ENCODE measurements at places on chromosomes 5 and 9.

GRCh38 chr5:150624334-150625163 lies 15.9 kb upstream of the SYNPO start:
- no peak for DNase-seq

DNA sequence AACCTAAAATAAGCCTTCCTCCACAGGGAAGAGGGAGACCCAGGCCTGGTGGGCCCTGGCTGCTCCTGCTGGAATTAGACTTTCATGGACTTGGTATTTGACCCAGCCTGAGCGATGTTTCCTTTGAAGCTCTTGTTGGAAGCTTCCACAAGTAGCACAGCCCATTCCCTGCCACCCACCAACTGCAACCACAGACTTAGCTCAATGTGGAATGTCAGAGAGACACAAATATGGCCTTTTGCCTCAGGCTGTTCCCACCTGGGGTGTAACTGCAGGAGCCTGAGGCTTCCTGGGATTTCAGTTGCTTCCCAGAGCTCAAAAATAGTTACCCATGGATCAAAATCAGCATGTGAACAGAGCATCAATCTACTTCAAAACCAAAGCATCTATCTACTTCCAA lies 70.3 kb upstream of the LHFPL2 start:
- DNase-seq, result no peak

DNA sequence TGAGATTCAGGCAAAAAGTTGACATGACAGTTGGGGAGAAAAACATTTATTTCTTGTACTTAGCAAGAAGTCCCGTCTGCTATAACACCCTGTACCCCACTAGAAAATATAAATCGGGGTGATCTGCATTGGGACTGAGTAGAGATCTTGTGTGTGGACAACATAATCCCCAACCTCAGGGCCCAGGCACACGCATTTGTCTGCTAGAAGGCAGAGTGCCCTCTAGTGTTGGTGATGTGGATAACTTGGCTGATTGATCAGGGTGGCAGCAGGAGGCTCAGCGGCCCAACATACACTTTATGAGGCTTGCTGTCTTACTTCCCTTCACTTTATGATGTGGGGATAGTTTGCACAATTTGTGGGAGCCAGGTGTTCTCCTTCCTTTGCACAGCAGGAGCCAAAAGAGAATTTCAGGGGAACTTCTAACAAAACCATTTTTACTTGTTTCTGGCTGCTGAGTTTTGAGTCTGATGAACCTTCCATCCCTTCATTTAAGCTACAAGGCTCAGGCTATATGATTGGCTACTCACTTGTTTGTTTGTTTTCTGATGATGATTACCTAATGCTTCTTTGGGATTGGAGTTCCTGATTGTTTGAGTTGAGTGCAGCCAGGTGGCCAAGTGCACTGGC lies 263.2 kb downstream of the DMAC1 start:
- no peak for DNase-seq

DNA sequence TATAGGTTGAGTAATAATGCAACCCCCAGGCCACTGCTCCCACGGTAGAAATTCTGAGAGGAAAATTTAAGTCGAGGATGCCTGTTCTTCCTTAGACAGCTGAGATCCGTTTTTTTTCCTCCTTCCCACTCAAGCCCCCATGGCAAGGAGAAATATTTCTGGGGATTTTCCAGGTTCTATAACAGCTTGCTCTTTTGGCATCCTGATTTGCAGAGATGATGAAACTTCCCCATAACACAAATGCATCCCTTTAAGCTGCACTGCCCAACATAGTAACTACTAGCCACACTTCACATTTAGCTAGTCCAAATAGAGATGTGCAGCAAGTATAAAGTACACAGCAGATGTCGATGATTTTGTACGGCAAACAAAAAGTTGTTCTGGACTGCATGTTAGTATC lies 32.5 kb upstream of the GNA14 start:
- DNase-seq, result no peak

All from spinal cord (tissue), 10 donors.